ENCODE measurements at places on chromosomes 13 and 19.
A peak's percentile ranks its signal among the peaks of the same experiment; 100 is the strongest.

DNA sequence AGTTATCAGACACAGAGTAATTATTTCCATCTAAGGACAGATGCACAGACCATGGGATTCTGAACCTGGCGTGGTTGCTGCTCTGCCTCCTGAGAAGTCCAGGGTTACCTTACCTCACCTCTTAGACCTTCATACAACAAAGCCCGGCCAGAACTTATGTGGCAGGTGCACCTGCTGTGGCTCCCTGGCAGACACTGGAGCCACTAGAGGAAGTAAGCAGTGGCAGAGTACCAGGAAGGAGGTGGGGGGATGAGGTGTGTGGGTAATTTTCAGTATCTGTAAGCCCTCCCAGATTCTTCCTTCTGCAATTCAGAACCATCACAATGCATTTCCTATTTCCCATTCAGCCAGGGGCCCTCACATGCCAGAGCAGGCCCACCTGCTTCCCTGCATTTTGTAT lies 106.1 kb upstream of the DOCK9 start:
- DNase-seq: no peak

DNA sequence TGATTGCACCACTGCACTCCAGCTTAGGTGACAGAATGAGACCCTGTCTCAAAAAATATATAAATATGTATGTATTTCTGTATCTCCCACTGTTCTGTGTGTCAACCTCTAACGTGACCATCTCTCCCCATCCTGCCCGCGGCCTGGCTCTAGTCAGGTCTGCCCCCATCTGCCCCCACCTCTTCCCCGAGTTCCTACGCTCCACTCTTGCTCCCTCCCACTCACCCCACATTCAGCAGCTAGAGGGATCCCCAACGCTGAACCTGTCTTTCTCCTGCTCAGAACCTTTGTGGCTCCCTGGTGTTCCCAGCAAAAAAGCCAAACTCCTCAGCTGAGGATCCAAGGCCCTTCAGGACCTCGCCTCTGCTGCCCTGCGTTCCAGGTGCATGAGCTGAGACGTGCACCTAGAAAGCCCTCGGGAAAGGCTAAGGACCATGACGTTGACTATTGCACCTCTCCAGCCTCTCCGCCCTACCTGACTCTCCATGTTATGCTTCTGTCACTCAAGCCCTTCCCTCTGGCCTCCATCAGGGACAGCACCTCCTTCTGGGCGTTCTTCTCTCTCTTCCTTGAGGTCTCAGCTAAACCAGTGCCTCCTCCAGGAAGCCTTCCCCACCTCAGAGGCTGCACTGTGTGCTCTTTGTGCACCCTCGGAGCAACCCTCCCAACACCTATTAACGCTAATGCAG lies 18.1 kb downstream of the AKT2 start:
- DNase-seq: no peak

- DNase-seq: no peak
Measured at GRCh38 chr13:38262211-38262610, 87.4 kb upstream of the UFM1 start.

DNA sequence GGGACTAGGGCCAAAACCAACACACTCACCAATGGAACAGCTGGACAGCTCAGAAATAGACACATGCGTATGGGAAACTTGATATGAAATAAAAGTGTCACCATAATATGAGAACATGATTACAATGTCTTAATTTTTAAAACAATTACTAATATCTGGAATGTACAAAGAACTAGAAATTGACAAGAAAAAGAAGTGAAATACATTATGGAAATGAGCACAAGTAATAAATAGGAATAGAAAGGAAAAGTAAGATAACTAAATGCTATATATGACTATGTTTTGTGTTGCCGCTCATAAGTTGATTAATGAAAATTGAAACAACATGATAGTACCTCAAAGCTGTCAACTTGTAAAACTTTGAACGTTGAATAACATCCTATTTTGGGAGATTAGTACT lies 801.1 kb downstream of the SLITRK5 start:
- no peak for DNase-seq

DNA sequence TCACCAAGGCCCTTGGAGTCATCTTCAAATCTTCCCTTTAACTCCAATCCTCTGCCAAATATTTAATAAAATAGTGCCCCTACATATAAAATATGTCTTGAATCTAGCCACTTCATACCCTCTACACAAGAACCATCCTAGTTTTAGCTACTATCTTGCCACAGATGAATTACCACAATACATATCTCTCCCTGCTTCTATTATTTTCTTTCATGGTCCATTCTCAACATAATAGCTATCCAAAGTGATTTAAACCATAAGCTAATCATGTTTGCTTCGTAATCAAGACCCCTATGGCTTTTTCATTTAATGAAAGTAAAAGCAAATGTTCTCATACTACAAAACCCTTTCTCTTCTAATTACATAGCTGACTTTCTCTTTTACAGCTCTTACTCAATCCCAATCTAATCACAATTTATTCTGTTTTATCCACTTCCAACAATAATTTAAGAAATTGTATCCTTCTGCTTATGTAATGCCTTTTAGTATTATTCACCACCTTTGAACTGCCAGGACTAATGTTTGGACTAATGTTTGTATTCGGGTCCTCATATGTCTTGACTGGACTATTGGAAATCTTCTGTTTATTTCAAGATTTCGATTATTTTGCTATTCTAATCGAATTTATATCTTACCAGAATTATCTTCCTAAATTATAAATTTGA lies 412.0 kb downstream of the SLITRK1 start:
- DNase-seq: no peak

- DNase-seq: peak; percentile 28
Measured at GRCh38 chr19:4059891-4060620, 6.6 kb downstream of the ZBTB7A start.

DNA sequence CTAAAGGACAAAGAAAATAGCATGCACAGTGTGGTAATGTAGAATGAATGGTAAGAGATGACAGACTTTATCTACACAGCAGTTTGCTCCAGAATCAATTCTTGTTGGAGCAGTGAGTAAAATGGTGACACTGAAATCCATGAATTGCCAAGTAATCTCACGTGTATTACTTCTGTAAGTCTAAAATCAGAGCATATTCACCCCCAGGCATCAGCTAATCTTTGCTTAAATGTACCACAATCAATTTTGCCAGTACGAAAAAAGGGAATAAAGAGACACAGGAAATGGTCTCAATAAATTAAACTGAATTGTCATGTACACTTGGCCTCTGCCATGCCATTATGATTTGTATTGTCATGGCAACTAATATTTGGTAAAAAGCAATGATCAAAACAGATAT lies 294.2 kb downstream of the PCDH17 start:
- no peak for DNase-seq

DNA sequence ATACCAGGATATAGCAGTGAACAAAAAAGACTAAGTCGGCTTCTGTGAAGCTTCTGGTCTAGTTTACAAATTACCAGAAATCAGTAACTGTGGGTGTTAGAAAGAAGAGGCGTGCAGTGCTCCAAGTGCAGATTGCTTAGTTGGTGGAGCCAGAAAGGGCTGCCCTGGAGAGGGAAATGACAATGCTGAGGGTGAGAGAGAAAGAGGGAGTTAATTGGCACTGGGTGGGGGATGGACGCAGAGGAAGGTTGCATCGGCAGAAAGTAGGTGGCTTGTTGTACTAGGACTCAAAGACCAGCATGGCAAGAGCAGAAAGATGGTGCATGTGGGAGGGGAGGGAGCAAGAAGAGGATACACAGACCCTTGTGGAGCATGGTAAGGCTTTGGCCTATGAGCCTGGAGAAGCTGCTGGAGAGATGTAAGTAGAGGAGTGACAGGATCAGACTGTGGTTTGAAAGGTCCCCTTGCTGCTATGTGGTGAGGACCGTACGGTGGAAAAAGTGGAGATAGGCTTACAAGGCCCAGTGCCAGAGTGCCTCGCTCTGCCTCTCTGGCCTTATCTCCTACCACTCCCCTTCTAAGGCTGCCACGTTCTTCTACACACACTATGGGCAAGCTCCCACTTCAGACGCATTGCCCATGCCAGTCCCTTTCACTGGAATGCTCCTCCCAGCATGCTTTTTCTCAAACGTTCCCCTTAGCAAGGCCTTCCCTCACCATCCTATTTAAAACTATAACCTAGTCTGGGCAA lies 13.5 kb downstream of the SMG9 start:
- DNase-seq: no peak

DNA sequence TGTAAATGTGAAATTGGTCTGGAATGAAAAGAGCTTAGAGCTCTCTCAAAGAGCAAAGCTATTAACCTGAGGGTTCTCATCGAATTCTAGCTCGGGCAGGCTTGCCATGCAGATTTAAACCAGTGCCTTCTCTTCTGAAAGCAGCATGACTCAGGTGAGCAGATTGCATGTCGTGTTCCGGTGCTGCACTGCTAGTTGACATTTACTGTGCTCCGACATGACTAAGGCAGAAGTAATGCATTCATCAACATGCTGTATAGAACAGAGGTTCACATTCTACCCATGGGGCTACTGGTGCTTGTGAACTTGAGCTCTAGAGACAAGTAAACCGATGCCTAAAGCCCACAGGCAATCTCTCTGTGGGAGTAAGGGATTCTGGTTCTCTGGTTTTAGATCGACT lies 947.7 kb downstream of the EFNB2 start:
- no peak for DNase-seq

DNA sequence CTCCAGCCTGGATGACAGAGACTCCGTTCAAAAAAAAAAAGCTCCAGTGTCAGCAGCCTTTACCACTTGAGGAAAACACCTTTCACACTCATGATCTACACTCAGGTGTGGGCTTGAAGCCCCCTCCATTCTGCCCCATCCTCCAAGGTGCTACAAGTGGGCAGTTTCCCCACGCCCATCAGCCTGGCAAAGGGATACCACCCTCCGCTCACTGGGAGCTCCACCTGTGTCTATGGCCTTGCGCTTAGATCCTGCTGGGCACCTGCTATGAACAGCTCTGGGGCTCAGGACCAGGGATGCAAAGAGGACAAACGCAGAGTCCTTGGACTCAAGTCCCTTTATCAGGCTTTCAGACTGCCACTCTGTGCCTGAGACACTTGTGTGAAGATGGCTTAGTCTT lies 127.8 kb downstream of the CRYL1 start:
- no peak for DNase-seq

DNA sequence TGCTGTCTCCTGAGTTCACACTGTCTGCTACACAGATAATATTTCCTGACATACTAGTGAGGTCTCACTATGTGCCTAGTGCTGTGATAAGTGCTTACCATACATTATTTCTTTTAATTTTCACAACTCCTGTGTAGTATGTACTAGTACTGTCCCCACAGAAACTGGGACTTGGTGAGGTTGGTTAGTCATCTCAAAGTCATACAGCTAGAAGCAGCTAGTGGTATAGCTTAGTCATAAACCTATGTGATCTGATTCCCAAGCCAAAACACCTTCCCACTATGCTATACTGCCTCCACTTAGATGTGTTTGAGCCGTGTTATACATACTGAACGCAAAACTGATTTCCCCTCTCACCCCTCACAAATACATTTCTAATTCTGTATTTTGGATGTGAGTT lies 10.5 kb downstream of the MTMR6 start:
- DNase-seq: no peak

DNA sequence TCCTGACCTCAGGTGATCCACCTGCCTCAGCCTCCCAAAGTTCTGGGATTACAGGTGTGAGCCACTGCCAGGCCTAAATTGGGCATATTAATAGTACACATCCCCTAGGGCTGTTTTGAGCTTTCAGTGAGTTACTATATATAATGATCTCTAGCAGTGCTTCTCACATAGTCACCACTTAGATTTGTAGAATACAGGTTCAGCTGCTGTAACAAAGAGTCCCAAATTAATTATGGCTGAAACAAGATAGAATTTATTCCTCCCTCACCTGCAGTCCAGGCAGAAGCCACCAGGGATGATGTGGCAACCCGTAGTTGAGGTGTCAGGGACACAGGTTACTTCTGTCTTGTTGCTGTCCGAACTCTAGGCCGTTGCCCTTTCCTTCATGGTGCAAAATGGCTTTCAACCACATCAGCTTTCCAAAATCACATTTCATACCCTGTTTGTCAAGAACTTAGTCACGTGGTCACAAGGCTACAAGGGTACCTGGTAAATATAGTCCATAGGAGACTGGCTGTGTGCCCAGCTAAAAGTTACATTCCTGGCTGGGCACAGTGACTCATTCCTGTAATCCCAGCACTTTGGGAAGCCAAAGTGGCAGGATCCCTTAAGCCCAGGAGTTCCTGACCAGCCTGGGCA lies 2.9 kb downstream of the PROSER3 start:
- DNase-seq: no peak

GRCh38 chr13:35629026-35629425 lies 152.5 kb upstream of the MAB21L1 start:
- DNase-seq: no peak

DNA sequence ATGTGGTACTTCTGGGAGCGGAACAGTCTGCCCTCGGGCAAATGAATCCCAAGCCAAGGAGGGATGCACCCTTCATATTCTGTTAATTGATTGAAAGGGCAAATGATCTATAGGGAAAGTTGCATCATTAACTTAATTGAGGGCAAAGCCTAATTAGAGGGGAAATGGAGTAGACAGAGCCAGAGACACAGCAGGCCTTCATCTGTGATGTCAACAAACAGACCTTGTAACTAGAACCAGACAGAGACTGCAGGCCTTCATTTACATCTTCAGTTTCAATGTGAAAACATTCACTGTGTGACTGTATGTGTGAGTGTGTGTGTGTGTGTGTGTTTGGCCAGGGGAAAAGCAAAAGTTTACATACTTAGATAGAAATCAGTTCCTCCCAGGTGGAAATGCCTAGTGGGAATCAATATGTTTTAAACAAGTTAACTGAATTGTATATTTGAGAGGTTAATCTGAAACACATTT lies 126.4 kb downstream of the SPRY2 start:
- no peak for DNase-seq

DNA sequence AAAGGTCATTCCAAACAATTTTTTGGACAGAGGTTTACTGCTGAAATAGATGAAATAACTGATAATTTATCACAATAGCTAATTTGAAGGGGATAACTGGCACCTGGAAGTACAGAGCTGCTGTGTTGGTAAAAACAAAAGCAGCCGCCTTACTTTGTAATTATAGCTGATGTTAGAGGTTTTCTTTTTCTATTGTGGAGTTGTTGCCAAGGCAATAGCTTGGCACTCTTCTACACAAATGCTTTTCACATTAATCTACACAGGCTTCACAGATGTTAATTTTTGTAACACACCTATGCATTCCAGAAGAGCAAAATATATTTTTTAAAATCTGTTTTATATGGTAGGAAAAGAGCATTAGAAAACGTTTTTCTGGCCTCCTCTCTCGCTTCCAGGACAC lies 56.9 kb downstream of the LACC1 start:
- no peak for DNase-seq

DNA sequence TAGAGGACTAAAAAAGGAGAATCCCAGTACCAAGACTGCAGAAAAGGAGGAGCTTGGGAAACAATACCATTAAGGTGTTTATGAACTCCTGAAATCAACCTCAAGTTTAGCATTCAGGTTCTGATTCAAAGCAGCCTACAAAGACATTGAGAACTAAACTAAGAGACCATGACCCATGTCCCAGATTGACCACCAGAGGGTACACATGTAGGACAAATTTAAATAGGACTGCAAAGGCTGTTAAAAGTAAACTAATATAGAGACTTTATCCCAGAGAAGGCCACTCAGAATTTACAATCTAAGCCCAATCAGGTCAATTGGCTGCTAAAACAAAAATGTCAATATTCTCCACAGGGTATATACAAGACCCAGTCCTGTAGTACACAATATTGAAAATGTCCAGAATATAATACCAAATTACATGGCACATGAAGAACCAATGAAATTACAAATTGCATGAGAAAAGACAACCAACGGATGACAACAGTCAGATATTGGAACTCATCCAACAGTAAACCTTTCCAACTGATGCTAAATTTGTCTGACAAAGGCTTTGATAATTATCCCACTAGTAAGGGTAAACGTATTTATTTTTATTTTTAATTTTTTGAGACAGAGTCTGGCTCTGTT lies 682.4 kb downstream of the UQCRFS1 start:
- no peak for DNase-seq

GRCh38 chr19:17908244-17908643 lies 24.6 kb upstream of the CCDC124 start:
- DNase-seq: no peak

All from inflammatory macrophage (primary cell).